ENCODE measurements at places on chromosomes 1 and 21. TPM values are rescaled to one million over a fixed set of nuclear protein-coding genes. Genes with fewer than 3 reads are reported as not detected.

GRCh38 chr1:223062177-223062576, 80.9 kb downstream of the TLR5 start:
- H3K4me1 ChIP-seq = no peaks in the 10 kb centered on the region
- H3K27me3 ChIP-seq = no peaks in the 10 kb centered on the region
- no peak for DNase-seq

DNA sequence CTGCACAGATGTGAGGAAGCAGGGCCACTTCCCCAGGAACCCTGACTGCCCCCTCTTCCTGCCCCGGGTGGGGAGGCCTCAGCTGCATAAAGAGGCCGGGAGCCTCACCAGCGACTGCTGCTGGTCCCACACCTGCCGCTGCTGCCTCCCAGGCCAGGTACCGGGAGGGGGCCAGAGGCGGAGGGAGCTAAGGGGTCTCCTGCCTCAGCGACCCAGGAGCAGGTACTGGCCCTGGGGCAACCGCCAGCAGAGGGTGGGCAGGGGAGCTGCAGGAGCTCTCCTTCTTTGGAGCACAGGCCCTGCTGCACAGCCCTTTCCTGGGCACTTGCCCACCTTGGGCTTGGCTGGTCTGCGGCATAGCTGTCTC, 6.8 kb downstream of the GJC2 start:
- no peak overlapping the region for H3K4me3 ChIP-seq
- no peaks in the 10 kb centered on the region for H3K27me3 ChIP-seq
- H3K36me3 ChIP-seq = no peaks in the 10 kb centered on the region
- no peaks in the 10 kb centered on the region for H3K4me1 ChIP-seq
- H3K27ac ChIP-seq = no peak overlapping the region
- DNase-seq = no peak

DNA sequence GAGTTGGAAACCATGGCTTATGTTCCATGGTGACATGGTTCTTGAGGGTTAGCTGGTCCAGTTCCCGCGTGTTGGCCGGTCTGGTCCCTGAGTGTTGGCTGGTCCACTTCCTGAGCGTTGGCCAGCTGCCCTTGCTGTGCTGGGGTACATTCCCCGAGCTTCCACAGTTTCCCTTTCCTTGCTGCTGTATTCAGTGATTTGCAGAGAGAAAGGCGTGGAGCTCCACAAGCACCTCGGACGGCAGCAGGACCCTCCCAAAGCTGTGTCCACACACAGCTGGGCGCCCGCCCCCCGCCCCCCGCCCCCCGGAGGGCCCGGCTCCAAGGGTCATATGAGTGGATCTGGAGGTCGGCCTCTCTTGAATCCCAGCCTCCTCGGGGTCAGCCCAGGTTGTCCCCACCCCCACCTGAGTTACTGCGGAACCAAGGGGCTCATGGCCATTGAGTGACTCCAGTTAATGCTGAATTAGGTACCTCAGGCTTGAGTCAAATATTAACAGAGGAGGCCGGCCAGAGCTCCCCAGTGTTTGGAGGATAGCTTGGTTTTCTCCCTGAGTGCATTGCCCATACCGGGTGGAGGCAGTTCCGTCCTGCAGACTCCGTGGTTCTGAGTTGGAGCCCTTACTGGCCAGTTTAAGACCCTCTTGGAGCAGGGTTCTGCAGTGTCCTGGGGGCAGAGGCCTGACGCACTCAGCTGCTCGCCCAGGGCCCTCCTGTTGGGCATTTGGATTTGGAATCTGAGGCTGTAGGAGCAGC, 18.4 kb downstream of the COL18A1 start:
- H3K27ac ChIP-seq = no peak overlapping the region
- peaks cover 7% of the 10 kb centered on the region for H3K4me1 ChIP-seq
- no peaks in the 10 kb centered on the region for H3K36me3 ChIP-seq
- peaks cover 18% of the 10 kb centered on the region for H3K27me3 ChIP-seq
- H3K4me3 ChIP-seq = no peak overlapping the region

ARHGAP29 gene
- 5.1 TPM for polyA plus RNA-seq

- H3K27ac ChIP-seq = no peak overlapping the region
- H3K4me1 ChIP-seq = no peaks in the 10 kb centered on the region
- H3K36me3 ChIP-seq = no peaks in the 10 kb centered on the region
- no peak overlapping the region for H3K4me3 ChIP-seq
- no peak for DNase-seq
Observed at GRCh38 chr21:25421321-25422028, 185.8 kb downstream of the MRPL39 start.

IVL gene
- 0.04 TPM for polyA plus RNA-seq

- no peak for DNase-seq
- H3K27me3 ChIP-seq = no peaks in the 10 kb centered on the region
Observed at GRCh38 chr1:232305050-232305449, 324.9 kb downstream of the SIPA1L2 start.

- H3K27me3 ChIP-seq = no peaks in the 10 kb centered on the region
- H3K4me3 ChIP-seq = no peak overlapping the region
- H3K27ac ChIP-seq = no peak overlapping the region
- DNase-seq = no peak
Observed at GRCh38 chr1:209370241-209370995, 213.1 kb upstream of the CAMK1G start.

GRCh38 chr21:27346041-27346448, 379.2 kb upstream of the ADAMTS5 start:
- no peaks in the 10 kb centered on the region for H3K27me3 ChIP-seq
- H3K4me3 ChIP-seq = no peak overlapping the region
- no peaks in the 10 kb centered on the region for H3K36me3 ChIP-seq
- H3K27ac ChIP-seq = no peak overlapping the region

OR2L8 gene
- polyA plus RNA-seq = not detected

DNA sequence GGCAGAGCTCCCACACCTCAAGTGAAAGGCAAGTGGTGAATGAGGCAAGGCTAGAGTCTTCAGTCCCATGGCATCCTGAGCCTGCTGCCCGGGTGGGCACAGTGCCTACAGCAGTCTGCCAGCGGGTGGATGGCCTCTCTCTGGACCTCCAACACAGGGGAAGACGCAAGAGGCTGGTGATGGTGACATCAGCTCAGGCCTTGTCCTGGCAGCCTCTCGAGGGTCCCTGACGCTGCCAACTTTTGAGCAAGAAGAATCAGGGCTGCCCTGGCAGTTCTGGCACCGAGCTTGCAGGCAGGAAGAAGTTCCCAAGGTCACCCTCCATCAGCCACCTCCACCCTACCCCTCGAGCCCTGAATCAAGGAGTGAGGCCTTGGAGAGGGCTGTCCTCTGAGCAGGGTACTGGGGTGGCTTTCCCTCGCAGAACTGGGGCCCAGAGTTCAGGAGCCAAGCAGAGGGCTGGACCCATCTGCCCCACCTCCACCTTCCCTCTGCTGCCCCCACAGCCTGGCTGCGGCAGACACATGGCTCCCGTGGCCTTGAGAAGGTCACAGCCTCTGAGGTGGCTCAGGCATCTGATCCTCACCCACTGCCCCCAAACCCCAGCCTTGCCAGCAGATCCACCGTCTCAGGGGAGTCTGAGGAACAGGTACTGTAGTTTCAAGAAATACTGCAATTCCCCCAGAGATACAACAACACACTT, 5.8 kb downstream of the RAP1GAP start:
- peaks cover 19% of the 10 kb centered on the region for H3K27me3 ChIP-seq
- no peak overlapping the region for H3K27ac ChIP-seq
- H3K36me3 ChIP-seq = no peaks in the 10 kb centered on the region
- no peaks in the 10 kb centered on the region for H3K4me1 ChIP-seq
- no peak overlapping the region for H3K4me3 ChIP-seq

VSIG8 gene
- polyA plus RNA-seq = not detected

DNA sequence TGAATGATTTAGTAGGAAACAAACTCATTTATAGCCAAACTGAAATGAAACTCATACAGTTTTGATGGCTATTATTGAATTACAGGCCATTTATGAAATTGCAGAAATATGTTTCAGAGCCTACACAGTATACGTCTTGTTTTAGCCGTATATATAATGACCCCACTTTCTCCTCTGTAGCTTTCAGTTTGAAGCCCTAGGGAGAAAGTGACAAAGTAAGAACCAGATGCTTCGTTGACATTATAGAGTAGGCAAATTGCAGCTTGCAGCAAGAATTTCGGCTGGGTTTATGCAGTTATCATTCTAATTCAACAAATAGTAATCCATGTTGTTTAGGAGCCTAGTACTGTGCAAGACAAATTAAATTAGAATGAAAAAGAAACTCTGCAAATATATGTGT, 836.3 kb upstream of the ADGRL4 start:
- no peak overlapping the region for H3K4me3 ChIP-seq
- no peaks in the 10 kb centered on the region for H3K27me3 ChIP-seq
- DNase-seq = no peak

GRCh38 chr1:221756830-221757551, 15.1 kb upstream of the DUSP10 start:
- H3K27me3 ChIP-seq = no peaks in the 10 kb centered on the region
- peaks cover 15% of the 10 kb centered on the region for H3K4me1 ChIP-seq
- no peaks in the 10 kb centered on the region for H3K36me3 ChIP-seq
- H3K4me3 ChIP-seq = no peak overlapping the region

GNG4 gene
- polyA plus RNA-seq = 0.41 TPM

FAM151A gene
- 0.07 TPM for polyA plus RNA-seq

- peaks cover 8% of the 10 kb centered on the region for H3K36me3 ChIP-seq
- DNase-seq = no peak
- no peak overlapping the region for H3K4me3 ChIP-seq
- H3K4me1 ChIP-seq = no peaks in the 10 kb centered on the region
Observed at GRCh38 chr1:109351457-109351856, 44.6 kb upstream of the MYBPHL start.

DNA sequence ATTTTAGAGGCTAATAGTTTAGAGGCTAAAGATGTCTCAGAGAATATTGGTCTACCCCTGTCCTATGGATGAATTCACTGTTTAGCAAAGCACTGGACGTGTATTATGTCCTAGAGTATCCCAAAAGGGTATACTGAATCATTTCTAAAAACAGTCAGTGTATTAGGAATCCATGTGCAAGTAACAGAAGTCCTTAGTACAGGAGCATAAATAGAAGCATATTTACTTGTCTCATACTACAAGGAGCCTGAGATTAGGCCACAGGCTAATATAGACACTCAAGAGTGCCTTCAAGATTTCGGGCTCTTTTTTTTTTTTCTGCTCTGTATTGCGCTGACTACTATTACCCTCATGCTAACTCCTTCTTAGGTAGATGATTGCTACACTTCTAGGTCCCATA, 518.9 kb downstream of the USP25 start:
- H3K27ac ChIP-seq = peak overlapping the region; percentile 39
- no peaks in the 10 kb centered on the region for H3K4me1 ChIP-seq
- no peaks in the 10 kb centered on the region for H3K27me3 ChIP-seq
- DNase-seq = no peak
- H3K36me3 ChIP-seq = no peaks in the 10 kb centered on the region

GRCh38 chr1:227604446-227604845, 41.1 kb downstream of the ZNF678 start:
- H3K27ac ChIP-seq = no peak overlapping the region
- no peak for DNase-seq
- peaks cover 6% of the 10 kb centered on the region for H3K4me1 ChIP-seq
- no peaks in the 10 kb centered on the region for H3K27me3 ChIP-seq

DNA sequence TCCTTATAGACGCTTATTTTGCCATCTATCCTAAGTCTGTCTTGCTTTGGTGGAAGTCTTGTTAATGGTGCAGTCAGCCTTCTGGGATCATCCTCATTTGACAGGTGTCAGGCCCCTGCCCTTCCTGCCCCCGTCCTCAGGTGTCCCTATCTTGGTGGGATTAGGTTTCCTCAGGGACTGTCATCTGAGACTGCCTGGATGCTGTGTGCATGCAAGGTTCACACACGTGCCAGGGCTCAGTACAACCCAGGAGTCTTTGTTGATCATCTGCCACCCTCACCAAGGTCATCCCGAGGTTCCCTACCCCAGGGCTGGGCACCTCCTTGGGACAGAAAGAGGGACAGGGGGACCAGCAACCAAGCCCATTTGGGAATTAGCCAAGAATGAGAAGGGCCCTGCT, 18.0 kb downstream of the PADI2 start:
- H3K4me3 ChIP-seq = no peak overlapping the region
- DNase-seq = peak; percentile 75
- no peaks in the 10 kb centered on the region for H3K27me3 ChIP-seq

GRCh38 chr1:42927920-42928505, 30.7 kb downstream of the SLC2A1 start:
- H3K4me3 ChIP-seq = no peak overlapping the region
- H3K27ac ChIP-seq = no peak overlapping the region
- H3K4me1 ChIP-seq = no peaks in the 10 kb centered on the region
- no peaks in the 10 kb centered on the region for H3K27me3 ChIP-seq
- no peaks in the 10 kb centered on the region for H3K36me3 ChIP-seq

DNA sequence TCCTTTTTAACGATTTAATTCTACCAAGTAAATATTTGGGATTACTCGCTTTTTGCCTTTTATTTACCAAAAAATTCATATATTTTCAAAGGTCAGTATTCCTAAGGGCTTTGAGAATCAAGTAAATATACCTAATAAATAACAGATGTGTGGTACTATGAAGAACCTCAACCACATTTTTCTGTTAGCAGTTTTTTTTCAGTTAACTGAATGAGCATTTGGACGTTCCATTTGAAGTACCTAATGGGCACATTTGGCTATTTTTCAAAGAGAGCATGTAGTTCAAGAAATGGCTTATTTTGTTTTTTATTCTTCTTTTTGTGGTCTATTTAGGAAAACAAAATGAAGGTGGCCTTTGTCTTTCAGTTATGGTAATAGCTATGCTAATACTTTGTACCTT, 253.0 kb downstream of the GPR52 start:
- H3K27ac ChIP-seq = no peak overlapping the region
- no peaks in the 10 kb centered on the region for H3K27me3 ChIP-seq
- no peaks in the 10 kb centered on the region for H3K36me3 ChIP-seq
- DNase-seq = no peak

FNDC5 gene
- polyA plus RNA-seq = 73.3 TPM

DNA sequence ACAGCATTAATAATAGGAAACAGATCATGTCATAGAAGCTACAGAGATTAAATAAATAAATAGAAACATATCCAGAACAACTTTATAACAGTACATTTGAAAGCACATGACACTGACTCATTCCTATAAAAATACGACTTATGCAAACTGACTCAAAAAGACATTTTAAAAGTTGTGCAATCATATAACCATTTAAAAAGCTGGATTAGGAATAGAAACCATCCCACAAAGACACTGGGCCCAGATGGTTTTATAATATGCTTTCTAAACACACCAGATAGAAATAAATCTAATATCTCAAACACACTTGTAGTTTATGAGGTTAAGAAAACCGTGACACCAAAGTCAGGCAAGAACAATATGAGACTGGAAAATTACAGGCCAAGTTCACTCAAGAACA, 47.6 kb downstream of the MATN1 start:
- H3K4me1 ChIP-seq = no peaks in the 10 kb centered on the region
- H3K27me3 ChIP-seq = no peaks in the 10 kb centered on the region
- DNase-seq = no peak
- H3K4me3 ChIP-seq = no peak overlapping the region
- no peak overlapping the region for H3K27ac ChIP-seq

SLC5A3 gene
- polyA plus RNA-seq = 0.70 TPM

ARMH1 gene
- 0.74 TPM for polyA plus RNA-seq

GRCh38 chr1:209517681-209518050, 65.8 kb upstream of the CAMK1G start:
- H3K4me3 ChIP-seq = no peak overlapping the region
- no peak overlapping the region for H3K27ac ChIP-seq
- DNase-seq = no peak
- no peaks in the 10 kb centered on the region for H3K27me3 ChIP-seq
- H3K4me1 ChIP-seq = no peaks in the 10 kb centered on the region

CTPS1 gene
- polyA plus RNA-seq = 14.7 TPM

GRCh38 chr1:112322983-112323678, 72.9 kb upstream of the CTTNBP2NL start:
- no peak overlapping the region for H3K4me3 ChIP-seq
- no peaks in the 10 kb centered on the region for H3K4me1 ChIP-seq
- no peaks in the 10 kb centered on the region for H3K36me3 ChIP-seq
